ENCODE measurements at places on chromosomes 16 and 17. TPM values are rescaled to one million over a fixed set of nuclear protein-coding genes. Genes with fewer than 3 reads are reported as not detected.

PPY gene
- total RNA-seq: not detected

DNA sequence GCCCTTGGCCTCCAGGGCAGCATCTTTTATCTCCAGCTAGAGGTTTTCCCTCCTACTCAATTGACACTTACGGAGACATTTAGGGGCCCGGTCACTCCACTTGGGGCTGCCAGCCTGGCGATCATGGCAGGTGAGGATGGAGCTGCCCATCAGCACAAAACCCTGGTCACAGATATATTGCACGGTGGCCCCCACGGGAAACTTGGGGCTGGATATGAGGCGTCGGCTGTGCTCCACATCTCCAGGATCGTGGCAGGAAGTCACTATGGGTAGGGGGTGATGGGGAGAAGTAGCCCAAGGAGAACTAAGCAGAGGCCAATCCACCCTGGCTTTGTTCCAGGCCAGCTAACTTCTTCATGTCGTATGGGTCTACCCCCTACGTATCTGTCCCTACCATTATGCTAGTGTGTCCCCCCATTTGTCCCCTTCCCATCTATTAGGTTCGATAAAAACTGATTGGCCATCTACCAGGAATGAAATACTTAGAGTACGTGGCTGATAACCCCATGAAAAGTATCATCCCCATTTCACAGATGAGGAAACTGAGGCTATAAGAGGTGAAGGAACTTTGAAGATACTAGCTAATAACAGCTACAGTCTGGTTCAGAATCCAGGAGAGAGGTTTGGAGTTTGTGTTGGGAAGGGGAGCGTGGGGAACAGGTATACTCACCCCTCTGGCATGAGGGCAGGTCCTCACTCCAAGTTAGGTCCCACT is 6.1 kb upstream of the PHF12 start:
- no peak for DNase-seq

- no peak for DNase-seq
These were observed 141.4 kb upstream of the GSE1 start for GRCh38 chr16:85471469-85472431.

GRCh38 chr17:56471696-56472095 is 121.8 kb upstream of the NOG start:
- no peak for DNase-seq

Measured in lung microvascular endothelial cell (primary cell).